ENCODE measurements at places on chromosomes 2 and 18.
A peak's percentile ranks its signal among the peaks of the same experiment; 100 is the strongest.

DNA sequence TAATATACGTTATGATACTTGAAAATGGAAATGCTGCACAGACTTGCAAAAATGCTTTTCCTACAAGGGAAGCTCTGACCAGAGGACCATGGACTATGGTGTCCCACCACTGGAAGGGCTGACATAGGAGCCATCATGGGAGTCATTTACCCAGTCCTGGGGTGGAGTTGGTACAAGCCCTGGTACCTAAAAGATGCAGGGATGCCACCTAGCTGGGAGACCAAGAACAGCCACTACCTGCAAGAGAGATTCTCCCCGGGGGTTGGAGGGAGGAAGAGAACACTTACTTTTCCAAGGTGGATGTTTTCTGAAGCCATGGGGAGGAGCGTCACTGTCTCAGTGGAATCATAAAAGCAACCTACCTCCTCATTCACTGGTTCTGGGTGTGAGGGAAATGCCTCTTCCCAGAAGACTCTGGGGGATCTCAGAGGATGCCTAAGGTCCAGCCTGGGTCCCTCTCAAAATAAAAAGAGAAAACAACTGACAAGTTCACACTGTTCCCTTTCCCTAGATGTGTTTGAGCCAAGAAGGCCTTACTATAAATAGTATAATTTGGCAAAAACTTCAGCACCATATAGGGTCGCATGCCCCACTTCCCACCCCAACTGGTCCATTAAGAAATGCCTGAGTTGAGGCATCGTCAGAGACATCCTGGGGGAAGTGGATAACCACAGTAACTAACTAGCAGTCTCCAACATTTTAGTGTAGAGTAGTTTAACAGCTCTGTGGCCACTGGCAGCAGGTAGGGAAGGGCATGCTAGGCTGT, 39.9 kb downstream of the REEP1 start:
- DNase-seq = no peak

- no peak for DNase-seq
These were observed 256.5 kb downstream of the CELF4 start for GRCh38 chr18:37309059-37309458.

- peak; percentile 32 for DNase-seq
These were observed 26.5 kb upstream of the MCFD2 start for GRCh38 chr2:46942143-46942526.

- DNase-seq = no peak
These were observed 38.2 kb downstream of the KCMF1 start for GRCh38 chr2:85009019-85009618.

DNA sequence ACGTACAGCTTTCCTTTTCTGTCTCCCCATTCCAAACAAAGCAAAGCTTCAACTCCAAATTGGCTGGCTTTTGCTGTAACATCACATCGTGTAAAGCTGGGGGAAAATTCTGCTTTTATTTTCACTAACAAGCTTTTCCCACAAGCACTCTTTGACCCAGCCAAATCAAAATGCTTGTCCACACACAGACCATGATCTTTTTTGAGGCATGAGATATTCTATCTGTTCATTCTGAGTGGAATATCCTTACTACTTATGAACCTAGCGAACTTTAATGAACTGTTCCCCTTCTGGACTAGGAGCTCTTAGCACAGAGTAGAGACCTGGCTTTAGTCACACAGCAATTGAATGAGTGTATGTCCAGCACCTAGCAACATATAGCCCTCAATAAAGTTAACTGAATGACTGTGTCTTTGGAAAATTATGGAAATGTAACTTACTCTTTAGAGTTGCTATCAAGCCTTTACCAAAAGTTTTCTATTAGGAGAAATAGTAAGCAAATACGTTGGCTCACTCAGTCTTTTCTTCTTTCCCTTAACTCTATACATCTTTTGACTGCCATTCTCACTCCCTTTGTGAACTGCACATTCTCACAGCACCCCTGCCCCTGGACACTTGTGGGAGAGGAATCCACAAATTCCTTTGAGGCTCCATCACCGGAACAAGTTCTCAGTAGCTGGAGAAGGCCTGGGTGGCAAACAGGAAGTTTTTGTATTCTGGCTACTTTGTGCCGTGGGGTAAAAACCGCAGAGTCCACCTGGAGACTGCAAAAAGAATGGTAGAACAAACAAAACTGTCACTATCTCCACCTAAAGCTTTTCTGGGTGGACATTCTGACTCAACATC, 1.3 kb upstream of the UBE2E3 start:
- no peak for DNase-seq

DNA sequence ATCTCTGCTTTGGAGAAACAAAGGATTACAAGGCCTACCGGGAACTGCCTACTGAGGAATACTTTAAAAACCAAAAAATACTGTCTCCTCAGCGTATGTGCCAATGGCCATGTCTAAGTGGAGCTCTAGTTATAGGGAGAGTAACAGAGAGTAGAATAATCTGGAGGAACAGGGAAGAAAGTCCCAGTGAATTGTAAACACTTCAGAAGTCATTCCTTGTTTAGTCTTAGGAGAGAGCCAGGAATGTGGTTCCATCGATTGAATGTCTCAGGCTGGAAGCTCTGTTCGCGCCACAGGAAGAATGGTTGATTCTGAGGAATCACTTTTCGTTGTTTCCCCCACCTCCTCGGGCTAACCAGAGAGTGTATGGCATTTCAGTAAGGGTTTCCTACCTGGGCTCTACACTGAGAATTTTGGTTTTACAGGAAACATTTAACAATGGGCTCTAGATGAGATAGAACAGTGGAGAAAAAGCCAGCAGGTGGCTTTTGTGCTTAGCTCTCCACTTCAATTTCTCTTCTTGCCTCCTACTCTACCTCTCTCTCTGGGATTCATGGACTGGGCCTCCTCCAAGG, 88.7 kb downstream of the ACVR1 start:
- DNase-seq = no peak

DNA sequence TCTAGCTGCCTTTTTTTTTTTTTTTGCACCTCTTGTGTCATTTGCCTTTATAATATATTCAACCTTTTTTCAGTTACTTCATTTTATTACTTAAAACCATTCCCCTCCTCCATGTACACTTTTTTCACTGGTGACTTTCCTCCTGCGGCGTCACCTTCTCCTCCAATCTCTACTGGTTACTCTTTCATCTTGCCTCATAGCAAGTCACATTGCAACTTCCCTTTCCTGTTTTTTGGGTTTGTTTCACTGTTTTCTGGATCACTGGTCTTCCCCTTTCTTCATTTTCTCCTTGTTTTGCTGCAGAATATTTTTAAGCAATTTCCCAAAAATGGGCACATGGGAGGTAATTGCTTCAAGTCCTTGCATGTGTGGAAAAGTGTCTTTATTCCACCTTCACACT, 37.7 kb upstream of the GPR155 start:
- DNase-seq = no peak

Measured in activated CD4-positive, CD25-positive, alpha-beta regulatory T cell (primary cell).